Dermis microvascular lymphatic vessel endothelial cell (primary cell): ENCODE measurements at places on chromosomes 6 and 20. TPM values are rescaled to one million over a fixed set of nuclear protein-coding genes. Genes with fewer than 3 reads are reported as not detected.

- DNase-seq: no peak
Observed at GRCh38 chr20:34458631-34459030, 57.6 kb upstream of the DYNLRB1 start.

GRCh38 chr20:44008806-44009678 lies 94.4 kb downstream of the TOX2 start:
- no peak for DNase-seq

GRCh38 chr6:126367849-126368248 lies 27.9 kb downstream of the CENPW start:
- DNase-seq: no peak

GRCh38 chr20:57753332-57754164 lies 43.7 kb upstream of the PMEPA1 start:
- DNase-seq: no peak

DNA sequence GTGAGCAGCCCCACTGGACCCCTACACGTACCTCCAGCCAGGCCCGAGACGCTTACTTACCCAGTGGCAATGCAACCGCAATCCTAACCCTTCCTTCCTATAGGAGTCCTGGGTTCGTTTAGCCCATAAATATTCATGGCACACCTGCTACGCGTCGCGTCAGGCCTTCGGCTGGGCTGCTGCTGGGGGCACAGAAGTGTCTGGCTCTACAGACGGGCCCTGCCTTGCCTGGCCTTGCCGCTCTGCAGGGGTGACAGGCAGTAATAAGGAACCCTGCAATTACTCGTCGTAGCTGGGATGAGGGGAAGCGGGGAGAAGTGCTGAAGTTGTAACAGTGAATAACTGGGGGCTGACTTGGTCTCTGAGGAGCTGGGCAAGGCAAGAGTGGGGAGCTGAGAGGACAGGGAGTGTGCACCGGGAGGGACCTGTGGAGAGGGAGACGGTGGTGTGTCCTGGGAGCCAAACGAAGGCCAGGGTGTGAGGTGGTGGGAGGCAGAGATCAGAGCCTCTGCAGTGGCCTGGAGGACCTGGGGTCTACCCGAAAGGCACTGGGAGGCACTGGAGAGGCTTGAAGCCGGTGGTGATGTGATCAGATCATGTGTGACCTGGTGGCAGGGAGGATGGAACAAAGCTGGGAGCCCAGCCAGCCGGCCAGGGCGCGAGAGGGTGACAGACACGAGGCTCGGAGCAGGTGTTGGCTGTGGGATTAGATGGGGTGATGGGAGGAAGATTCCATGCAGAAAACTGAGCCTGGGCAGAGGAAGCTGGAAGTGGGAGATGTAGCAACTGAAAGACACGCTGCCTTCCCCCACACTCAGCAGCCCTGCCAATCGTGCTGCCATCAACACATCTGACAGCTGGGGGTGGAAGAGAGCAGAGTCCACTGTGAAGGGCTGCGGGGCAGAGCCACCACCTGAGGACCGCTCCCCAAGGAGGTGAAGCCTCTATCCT lies 36.4 kb downstream of the PSMG4 start:
- DNase-seq: no peak

DNA sequence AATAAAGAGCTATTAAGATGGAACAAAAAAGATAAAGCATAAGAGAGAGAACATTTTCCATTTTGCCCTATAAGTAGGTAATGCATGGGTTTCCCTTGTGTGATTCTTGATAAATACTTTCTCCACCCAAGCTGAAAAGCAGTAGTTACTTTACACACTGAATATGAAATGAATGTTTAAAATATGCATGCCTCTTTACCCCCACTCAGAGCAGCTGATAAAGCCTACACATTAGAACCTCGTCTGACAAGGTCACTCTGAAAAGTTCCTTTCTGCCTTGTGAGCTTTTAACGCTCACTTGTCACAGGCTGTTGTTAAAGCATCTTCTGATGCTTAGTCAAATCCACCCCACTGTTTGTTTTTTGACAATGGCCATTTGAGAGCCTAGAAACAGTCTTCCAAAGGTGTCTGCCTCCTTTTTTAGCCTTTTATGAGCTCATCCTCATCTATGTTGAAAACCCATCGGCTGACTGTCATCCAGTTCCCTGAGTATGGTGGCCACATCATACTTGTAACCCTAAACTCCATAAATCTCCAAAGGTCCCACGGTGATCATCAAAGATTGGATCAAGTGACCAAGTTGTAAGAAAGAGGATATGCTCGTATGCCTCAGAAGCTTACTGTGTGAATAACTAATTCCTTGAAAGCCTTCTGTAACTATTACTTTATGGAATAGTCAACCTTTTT lies 102.8 kb downstream of the ATXN1 start:
- DNase-seq: no peak

GRCh38 chr6:30882204-30882758 lies 2.0 kb upstream of the DDR1 start:
- DNase-seq: no peak

DNA sequence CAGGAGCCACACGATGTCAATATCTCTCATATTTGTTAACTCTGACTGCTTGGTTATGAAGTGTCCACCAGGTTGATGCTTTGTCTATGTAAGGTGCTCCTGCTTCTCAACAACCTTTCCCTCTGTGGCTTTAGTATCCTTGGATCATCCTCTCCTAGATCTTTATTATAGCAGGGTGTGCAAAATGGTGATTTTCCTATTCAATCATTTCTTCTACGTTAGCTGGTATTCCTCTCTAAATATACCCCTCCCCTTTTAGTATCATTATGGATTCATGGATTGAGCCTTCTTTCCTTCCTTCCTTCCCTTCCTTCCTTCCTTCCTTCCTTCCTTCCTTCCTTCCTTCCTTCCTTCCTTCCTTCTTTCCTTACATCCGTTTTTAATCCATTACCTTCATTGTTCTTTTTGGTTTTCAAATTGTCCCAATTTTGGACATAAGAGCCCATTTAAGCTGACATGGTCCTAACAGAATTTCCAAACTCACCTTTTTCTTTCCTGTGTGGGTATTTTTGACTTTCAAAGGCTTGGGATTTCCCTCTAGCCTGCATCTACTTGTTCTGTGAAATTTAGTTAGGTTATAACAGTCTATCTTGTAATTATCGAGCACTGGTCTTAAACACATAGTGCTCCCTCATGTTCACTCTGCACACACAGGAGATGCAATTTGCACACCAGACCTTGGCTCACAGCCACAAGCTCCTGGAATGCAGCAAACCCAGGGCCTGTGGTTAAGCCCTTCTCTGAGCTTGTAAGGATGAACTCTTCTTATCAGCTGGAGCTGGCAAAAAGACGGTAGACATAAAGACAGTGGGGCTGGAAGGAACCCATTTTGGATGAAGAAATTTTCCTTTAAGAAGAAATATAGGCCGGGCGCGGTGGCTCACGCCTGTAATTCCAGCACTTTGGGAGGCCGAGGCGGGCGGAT lies 109.9 kb downstream of the SLC24A3 start:
- no peak for DNase-seq

DNA sequence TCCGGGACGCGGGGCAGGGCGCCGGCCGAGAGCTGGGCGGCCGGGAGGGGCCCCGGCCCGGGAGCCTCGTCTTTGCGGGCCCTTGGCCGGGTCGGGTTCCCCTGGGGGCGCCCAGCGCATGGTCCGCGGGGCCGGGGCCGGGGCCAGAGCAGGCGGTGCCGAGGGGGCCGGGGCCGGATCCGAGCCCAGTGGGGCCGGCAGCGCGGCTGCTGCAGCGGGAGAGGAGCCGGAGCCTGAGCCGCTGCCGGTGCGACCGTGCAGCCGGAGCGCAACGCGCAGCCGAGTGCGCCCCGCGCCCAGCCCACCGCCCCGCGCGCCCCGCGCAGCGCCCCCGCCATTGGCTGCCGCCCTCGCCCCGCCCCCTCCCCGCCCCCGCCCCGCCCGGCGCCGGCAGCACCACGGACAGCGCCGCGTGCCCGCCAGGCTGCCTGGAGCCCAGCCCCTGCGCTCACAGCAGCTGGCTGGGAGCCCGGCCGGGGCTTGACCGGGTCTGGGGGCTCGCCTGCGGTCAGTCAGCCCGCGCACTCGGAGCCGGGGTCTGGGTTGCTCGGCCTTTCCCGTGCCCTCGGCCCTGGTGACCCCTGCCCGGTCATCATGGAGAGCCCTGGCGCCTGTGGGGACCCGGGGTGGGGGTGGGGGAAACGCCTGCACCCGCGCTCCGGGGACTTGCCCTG lies at the start of gene HRH3:
TSS of gene HRH3 (minus strand) at position 287 of the 674 bp plus-strand sequence. CDS start 308 bp downstream, outside the sequence.
- no peak for DNase-seq

- DNase-seq: no peak
Observed at GRCh38 chr6:116866281-116866871, 10.7 kb upstream of the RFX6 start.

- no peak for DNase-seq
Observed at GRCh38 chr20:19382386-19383340, 170.2 kb downstream of the SLC24A3 start.

- DNase-seq: peak; percentile 30
Observed at GRCh38 chr20:21338291-21338690, 35.2 kb downstream of the XRN2 start.

- DNase-seq: no peak
Observed at GRCh38 chr6:89359561-89359960, 7.0 kb upstream of the UBE2J1 start.

GRCh38 chr6:28167926-28168325 lies 26.2 kb downstream of the ZKSCAN8 start:
- DNase-seq: no peak

DNA sequence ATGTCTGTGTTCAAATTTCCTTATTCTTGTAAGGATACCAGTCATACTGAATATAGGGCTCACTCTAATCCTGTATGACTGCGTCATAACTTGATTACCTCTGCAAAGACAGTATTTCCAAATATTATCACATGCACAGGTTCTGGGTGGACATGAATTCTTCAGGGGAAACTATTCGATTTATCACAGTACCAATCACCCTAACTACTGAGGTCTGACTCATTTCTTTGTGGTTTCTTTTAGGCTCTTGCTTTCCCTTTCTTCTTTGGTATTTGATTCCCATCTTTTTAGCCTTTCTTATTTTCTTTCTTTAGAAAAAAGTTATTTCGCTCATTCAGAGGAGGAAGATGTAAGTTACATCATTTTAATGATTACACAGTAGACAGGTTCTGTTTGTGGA lies 40.3 kb upstream of the TBX18 start:
- no peak for DNase-seq

GRCh38 chr20:12598894-12599293 lies 409.9 kb upstream of the SPTLC3 start:
- no peak for DNase-seq

DNA sequence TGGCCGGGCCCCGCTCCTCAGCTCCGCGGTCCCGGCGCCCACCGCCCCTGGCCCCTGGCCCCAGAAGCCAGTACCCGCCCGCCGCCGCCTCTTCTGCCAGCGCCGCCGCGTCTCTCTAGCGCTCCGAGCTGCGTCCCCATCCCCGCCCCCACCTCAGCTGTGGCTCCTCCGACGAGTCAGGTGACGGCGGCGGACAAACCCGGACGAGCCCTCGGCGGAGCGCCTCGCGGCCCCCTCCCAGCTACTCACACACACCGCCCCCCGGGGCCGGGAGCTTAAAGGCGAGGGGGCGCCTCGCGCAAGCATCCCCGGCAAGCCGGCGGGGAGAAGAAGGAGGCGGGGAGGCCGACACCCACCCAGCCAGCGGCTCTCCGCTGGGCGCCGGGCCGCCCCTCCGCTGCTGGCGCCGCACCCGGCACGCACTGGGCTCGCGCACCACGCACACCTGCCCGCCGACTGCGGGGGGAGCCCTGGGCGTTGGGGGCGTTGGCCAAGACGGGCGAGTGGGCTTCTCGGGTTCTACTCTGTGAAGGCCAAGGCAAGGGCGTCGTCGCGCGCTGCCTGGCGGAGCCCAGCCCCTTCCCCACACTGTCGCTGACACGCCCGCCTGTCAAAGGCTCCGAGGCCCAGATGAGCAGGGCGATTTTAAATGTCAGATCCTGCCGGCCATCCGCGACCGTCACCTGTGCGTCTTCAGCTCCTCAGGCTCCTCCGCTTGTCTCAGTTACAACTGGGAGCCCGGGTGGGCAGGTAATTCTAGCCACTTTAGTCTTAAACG lies at the start of gene SNAP91:
TSS of gene SNAP91 (minus strand) at position 132 of the 778 bp plus-strand sequence. CDS start 1,174 bp downstream, outside the sequence.
- peak; percentile 2 for DNase-seq

DNA sequence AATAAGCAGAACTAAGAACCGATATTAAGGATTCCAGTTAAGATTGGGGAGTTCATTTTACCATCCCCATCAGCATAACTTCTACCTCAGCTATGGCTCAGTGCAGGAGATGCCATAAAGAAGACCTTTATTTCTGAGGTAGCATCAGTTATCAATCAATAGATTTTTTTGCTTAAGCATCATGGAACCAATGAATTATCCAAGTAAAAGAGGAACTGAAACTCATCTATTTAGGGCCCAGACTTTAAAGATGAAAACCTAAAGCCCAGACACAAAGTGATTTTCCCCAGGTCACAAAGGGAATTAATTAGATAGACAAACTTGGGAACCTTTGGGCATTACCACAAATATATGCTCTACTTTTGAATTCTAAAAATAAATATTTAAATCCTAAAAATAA lies 59.2 kb upstream of the TINAG start:
- no peak for DNase-seq

MYLK2 gene
- 14.5 and 42.1 TPM in 2 replicates for total RNA-seq

KCNK15 gene
- not detected in 2 replicates for total RNA-seq

PSORS1C2 gene
- total RNA-seq: not detected in 2 replicates

BPIFA1 gene
- not detected in 2 replicates for total RNA-seq

PLCB1 gene
- 10.9 and 13.1 TPM in 2 replicates for total RNA-seq

MCUR1 gene
- total RNA-seq: 6.5 and 7.0 TPM in 2 replicates

SLC17A1 gene
- not detected in 2 replicates for total RNA-seq

MCCD1 gene
- total RNA-seq: not detected in 2 replicates
